ENCODE measurements at places on chromosomes 4 and X.

- no peak overlapping the region for H3K27ac ChIP-seq
- peak; percentile 42 for DNase-seq
- H3K36me3 ChIP-seq: no peaks in the 10 kb centered on the region
- no peaks in the 10 kb centered on the region for H3K27me3 ChIP-seq
- peak overlapping the region; percentile 28 for H3K4me3 ChIP-seq
- peaks cover 3% of the 10 kb centered on the region for H3K4me1 ChIP-seq
These were observed 4.3 kb upstream of the HAUS7 start for GRCh38 chrX:153474718-153475117.

GRCh38 chr4:36285784-36286480 is 4.5 kb downstream of the DTHD1 start:
- peak overlapping the region; percentile 68 for H3K4me3 ChIP-seq
- DNase-seq: no peak
- H3K36me3 ChIP-seq: no peaks in the 10 kb centered on the region
- H3K27ac ChIP-seq: peak overlapping the region; percentile 95
- peaks cover 16% of the 10 kb centered on the region for H3K4me1 ChIP-seq

GRCh38 chrX:17415242-17415810 is 40.3 kb downstream of the NHS start:
- no peak overlapping the region for H3K4me3 ChIP-seq
- H3K27ac ChIP-seq: no peak overlapping the region
- H3K4me1 ChIP-seq: no peaks in the 10 kb centered on the region
- no peaks in the 10 kb centered on the region for H3K36me3 ChIP-seq
- DNase-seq: no peak

DNA sequence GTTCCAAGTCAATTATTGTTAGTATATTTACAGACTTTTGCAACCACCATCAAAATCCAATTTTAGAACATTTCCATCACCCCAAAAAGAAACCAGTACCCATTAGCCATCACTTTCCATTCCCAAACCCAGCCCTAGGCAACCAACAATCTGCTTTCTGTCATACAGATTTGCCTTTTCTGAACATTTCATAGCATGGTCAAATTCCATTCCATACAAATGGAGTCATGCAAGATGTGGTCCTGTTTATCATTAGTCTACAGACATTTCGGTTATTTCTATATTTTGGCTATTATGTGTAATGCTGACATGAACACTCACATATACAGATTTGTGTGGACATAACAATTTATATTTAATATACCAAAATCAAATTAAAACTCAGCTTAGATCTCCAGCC is 508.7 kb downstream of the ZNF674 start:
- H3K4me3 ChIP-seq: no peak overlapping the region
- H3K27ac ChIP-seq: no peak overlapping the region
- DNase-seq: no peak
- H3K36me3 ChIP-seq: peaks cover 2% of the 10 kb centered on the region
- no peaks in the 10 kb centered on the region for H3K27me3 ChIP-seq

- H3K4me1 ChIP-seq: no peaks in the 10 kb centered on the region
- peaks cover 15% of the 10 kb centered on the region for H3K27me3 ChIP-seq
These were observed 120.7 kb upstream of the TSPAN5 start for GRCh38 chr4:98779088-98779487.

DNA sequence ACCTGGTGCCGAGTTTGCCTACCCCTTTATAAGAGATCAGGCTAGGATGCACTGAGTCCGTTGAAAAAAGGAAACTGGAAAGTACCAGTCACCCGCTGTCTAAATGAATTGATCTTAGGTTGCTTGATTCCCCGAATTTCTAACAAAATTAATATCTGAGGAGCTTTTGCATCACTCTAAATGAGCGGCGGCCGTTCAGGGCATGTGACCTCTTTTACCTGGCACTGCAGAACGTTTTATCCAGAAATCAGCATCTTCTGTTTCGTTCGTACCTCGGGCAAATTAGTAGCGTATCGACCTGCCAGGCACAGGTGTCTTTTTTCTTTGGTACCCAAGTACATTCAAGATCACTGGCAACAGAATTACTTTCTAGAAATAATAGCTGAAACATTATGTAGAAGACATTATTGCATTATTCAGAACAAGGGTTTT is 876 bp downstream of the KLHL2 start:
- no peak for DNase-seq
- H3K4me3 ChIP-seq: peak overlapping the region; percentile 92
- H3K27ac ChIP-seq: peak overlapping the region; percentile 16
- no peaks in the 10 kb centered on the region for H3K27me3 ChIP-seq

DNA sequence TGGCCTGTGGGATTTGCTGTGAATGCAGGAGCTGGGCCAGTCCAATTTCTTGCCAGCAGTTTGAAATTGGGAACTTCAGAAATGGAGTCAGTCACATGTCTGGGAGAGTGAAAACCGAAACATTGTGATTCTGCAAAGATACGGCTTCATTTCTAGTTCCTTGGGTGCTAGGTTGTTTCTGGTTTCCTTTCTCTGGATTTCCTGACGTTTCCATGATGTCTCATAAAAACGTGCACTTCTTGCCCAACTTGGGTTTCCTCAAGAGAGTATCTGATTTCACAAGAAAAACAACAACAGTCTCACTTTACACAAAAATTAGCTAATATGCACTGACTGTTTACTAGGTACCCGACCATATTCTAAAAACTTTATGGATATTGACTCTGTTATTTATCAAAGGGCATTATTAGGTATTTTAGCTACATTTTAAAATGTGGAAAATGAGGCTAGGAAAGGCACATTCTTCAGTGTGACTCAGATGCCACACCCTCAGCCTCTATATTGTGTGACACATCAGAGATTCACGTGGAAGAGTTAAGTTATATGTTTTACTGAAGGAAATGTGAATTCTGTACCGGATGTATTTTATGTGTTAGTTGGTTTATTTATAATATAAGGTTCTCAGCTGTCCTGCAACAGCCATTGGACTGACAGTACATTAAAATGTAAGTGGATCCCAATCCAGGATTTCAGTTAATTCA is 225.0 kb upstream of the PUDP start:
- H3K27me3 ChIP-seq: no peaks in the 10 kb centered on the region
- no peaks in the 10 kb centered on the region for H3K36me3 ChIP-seq
- H3K4me1 ChIP-seq: no peaks in the 10 kb centered on the region
- H3K4me3 ChIP-seq: no peak overlapping the region
- no peak overlapping the region for H3K27ac ChIP-seq

- no peak for DNase-seq
- H3K27me3 ChIP-seq: no peaks in the 10 kb centered on the region
- peaks cover 7% of the 10 kb centered on the region for H3K36me3 ChIP-seq
- H3K4me3 ChIP-seq: peak overlapping the region; percentile 82
These were observed 43.3 kb downstream of the RHOH start for GRCh38 chr4:40240040-40240653.

GRCh38 chr4:25817059-25817681 is 45.6 kb downstream of the SEL1L3 start:
- no peak overlapping the region for H3K4me3 ChIP-seq
- no peak for DNase-seq
- H3K27ac ChIP-seq: no peak overlapping the region
- H3K36me3 ChIP-seq: peaks cover 17% of the 10 kb centered on the region
